Fibroblast of skin of abdomen (primary cell): ENCODE measurements at places on chromosomes 4 and X.

DNA sequence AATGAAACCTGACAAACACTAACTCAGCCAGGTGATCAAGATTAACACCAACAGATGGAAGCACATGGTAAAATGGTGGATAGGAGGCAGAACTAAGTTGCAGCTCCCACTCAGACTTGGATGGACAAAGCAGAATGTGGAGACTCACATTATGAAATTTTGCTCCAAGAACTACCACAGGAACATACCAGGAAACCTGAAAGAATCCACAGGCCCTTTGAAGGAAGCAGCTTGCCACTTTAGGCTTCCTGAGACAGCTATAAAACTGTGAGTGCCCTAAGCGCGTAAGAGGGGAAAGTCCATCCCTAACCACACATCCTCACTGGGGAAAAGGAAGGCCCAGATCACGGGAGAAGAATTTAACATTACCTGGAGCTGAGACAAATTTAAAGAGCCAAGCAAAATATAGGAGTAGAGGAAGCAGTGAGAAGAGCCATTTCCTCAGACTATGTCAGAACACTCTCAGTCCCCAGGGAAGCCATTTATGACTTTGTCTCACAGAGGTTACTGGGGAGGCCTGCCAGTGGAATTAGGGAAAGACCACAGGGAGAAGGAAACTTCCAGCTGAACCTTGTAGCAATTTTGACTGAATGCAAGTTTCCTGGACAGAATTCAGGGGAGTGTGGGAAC lies 224.5 kb downstream of the TEX13C start:
- peak; percentile 3 for DNase-seq

- DNase-seq: no peak
Measured at GRCh38 chrX:124619710-124620109, 273.3 kb downstream of the SH2D1A start.

DNA sequence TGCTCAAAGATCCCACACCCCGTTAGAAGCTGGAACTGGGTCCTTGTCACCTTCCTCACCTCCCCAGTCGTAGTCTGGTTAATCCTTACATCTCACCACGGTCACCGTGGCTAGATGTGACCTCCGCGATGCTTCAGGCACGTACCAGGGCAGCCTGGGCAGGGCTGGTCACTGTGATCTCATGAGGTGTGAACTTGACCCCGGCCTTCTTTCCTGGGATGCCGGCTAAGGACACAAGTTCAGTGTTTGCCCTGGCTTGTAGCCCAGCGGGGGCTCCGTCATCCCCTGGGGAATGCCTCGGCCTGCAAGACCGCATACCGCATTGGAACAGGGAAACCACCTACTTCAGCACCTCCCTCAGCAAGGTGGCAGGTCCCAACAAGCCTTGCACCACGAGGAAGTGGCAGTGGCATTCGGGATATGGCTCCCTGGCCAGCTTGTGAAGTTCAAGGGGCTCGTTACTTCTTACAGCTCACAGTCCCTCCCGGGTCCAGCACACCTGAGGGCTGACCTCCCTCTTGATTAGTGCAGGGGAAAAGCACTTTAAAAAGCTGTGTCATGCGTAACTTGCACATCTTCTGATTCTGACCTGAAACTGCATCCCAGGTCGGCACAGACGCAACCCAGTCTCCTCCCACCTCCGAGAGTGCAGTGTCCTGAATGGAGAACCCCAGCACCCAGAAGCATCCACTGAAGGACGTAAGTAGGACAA lies 25.9 kb downstream of the NOP14 start:
- no peak for DNase-seq

GRCh38 chr4:138003248-138003647 lies 238.9 kb downstream of the SLC7A11 start:
- DNase-seq: peak; percentile 19

DNA sequence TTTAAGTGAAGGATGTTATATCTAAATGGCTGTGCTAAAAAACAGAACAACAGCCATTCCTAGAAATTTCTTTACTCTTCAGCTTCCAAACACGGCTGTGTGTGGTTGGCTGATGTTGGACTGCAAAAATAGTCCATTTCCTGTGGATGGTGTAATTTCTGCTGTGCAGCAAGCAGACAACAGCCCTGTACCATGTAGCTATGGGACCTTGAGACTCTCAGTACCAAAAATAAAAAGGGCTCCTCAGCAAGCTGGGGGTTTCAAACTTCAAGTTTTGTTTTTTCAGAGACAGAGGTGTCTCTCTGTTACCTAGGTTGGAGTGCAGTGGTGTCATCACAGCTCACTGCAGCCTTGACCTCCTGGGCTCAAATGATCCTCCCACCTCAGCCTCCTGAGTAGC lies 18.1 kb downstream of the CD40LG start:
- no peak for DNase-seq

DNA sequence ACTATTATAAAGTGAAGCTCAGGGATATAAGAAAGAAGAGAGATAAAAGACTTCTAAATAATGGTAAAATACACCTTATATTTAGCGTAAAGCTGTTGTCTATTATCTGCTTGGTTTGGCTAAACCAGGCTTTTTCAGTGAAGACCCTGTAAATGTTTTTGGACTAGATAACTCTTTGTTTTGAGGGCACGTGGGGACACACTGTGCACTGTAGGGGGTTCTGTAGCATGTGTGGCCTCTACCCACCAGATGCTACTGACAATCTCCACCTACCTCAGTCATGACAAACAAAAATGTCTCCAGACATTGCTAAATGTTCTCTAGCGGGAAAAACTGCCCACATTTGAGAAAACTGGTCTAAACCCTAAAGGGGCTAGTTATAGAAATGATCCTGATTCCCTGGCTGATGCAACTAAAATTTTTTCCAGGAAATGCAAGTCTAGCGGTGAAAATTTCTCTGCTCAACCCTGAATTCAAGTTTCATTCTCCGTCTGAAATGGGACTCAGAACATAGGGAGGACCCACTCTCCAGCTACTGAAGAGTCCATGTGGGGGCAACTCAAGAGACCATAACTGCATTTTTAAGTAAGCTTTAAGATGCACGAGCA lies 355.2 kb upstream of the RASGEF1B start:
- no peak for DNase-seq

GRCh38 chrX:20042221-20042620 lies 51.4 kb upstream of the BCLAF3 start:
- DNase-seq: no peak

GRCh38 chrX:150768132-150768485 lies 74.9 kb downstream of the MTMR1 start:
- peak; percentile 23 for DNase-seq

GRCh38 chr4:140135529-140136088 lies 18.4 kb downstream of the MAML3 start:
- DNase-seq: peak; percentile 70

DNA sequence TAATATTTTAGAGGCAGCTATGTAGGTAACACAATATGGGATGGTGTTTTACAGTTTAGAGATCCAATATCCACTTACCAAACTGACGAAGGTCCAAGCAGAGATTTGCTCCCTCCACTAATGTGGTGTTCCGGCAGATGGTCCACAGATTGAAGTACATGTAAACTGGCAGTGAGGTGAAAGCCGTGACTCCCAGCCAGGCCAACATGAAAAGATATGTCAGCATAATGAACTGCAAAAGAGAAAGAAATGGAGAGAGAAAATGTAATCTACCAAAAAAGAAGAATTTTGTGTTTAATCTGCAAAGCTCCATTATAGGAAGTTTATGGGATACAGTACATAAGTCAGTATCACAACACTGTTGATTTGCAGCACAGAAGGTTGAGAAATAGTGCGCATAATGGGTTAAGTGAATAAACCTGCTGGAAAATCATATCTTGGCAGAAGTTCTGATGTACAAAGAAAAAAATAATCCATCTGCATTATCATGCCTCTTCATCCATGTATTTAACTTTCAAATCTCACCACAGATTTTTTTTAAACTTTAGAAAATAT lies 160.2 kb downstream of the GPM6A start:
- no peak for DNase-seq

GRCh38 chrX:101357166-101357795 lies 8.7 kb upstream of the TIMM8A start:
- DNase-seq: no peak

GRCh38 chr4:136328131-136328530 lies 1204.2 kb downstream of the PCDH18 start:
- no peak for DNase-seq

GRCh38 chrX:16488959-16489358 lies 161.0 kb upstream of the S100G start:
- no peak for DNase-seq

DNA sequence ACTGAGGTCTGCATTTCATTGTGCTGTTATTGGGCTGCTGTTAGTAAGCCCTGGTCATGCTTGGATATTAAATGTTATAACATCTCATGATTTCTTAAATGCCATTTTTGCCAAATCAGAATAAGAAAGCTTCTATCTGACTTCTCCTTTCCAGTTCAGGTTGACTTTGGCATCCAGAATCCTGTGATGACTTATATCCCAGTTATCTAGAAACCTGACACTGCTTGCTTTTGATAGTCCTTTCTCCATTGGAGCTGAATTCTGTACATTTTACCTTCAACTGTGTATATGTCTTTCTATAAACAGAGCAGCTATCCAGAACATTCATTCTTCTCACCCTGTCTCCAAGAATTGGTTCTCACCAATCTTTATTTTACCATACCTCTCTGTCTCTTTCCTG lies 257.7 kb upstream of the GNPDA2 start:
- DNase-seq: no peak

GRCh38 chr4:21848021-21848420 lies 100.6 kb downstream of the KCNIP4 start:
- no peak for DNase-seq
